Stimulated activated CD8-positive, alpha-beta memory T cell treated with anti-CD3 and anti-CD28 coated beads, Interleukin-4, amount 100 ng/mL, for 1 hour (primary cell): ENCODE measurements at places on chromosomes 4 and X.

- no peak for DNase-seq
These were observed 15.7 kb upstream of the BANK1 start for GRCh38 chr4:101774807-101775206.

- no peak for DNase-seq
These were observed 92.8 kb upstream of the TMEM47 start for GRCh38 chrX:34749896-34750295.

- no peak for DNase-seq
These were observed 118.8 kb downstream of the UCHL1 start for GRCh38 chr4:41375561-41375960.

GRCh38 chr4:141630854-141631253 lies 5.5 kb upstream of the IL15 start:
- no peak for DNase-seq

GRCh38 chr4:145545031-145545430 lies 63.4 kb downstream of the SMAD1 start:
- no peak for DNase-seq

GRCh38 chr4:89303814-89304388 lies 3.7 kb downstream of the GPRIN3 start:
- no peak for DNase-seq

GRCh38 chrX:17361620-17362019 lies 13.4 kb upstream of the NHS start:
- DNase-seq = no peak

DNA sequence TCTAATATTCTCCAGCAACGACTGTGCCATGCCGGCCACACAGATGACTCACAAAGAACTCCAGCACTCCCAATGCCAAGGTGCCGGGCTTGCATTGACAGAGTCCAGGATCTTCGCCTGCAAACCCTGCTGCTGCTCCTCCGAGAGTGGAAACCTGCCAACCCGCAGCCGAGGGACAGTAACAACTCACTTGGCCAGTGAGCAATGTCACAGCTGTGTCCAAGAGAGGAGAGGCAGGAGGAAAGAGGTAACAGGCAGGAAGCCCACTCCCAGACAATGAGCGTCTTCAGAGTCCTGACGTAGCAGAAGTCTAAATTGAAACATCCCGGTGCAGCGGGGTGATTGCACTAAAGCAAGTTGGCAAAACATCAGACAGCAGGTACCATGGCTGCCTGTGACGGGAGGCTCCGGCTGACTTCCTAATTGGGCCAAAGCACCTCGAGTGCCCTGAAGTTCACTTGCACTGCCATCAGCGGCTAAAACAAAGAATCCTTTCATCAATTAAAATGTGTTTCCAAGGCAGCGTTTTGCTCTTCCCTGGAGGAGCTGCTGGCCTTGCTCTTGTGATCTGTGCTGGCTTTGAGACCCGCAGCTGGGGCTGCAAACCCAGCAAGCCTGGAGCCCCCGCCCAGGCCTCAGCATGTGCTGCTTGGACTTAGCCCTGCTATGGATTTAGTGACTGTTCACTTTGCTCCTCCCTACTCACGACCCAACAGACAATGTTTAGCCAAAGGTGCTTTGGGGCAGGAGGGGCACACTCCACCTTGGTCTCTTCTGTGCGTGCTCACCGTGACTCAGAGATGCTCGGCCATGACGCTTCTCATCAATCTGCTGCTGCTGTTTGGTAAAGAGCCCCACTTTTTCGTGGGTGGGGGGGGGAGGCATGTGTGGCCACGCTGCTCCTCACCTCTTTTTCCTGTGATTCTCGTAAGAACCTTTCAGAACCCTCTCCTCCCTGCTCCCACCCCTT lies 36.5 kb downstream of the DCTD start:
- DNase-seq = no peak

DNA sequence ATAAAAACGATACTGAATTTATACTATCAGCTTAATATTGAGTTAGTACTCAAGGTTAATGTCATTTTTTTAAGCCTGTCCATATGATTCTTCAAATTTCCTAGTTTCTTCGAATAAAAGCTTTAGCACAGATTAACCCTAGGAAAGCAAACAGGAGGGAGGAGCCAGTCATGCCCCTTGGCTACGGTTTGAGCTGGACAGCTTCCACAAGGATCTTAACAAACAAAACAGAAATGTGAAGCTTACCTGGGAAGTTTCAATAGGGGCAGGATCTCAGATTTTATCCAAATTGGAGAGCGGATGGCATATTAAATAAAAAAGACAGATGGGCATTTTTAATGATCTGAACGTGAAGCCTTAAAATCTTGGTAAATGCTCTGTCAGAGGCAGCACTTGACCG lies 2.3 kb downstream of the NWD2 start:
- no peak for DNase-seq

DNA sequence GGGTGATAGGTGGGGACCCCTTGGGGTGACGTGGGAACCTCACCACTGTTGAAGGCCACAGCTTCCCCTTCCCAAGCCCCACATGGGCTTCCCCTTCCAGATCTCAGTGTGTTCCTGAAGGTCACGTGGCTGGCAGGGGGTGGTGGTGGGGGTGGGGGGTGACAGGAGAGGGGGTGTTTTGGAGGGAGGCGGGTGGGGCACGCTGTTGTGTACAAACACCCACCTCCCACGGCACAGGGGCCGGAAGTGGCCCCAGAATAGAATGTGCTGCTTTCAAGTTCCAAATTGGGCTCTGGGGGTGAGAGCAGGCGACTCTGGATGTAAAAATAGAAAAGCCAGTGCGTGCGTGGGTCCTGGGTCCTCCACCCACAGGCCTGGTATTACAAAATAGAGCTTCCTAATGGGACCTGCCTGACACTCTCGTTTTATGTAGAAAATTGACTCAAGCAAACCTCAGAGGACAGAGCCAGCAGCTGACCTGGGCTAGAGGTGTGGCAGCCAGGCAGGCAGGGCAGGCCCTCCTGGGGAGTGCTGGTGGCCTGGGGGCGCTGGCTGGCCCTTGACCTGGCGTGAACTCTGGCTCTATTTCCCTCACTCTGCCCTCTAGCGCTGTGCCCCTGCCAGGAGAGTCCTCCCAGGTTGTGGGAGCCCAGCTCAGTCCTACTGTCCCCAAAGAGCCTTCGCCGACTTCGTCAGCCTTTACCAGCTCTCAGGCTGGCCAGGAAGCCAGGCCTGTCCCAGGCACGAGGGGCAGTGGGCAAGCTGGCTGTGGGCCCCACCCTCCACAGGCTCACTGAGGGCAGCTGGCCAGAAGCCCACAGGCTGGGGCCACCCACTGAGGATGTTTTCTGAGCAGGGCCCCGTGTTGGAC lies 5.4 kb upstream of the SH3BP2 start:
- DNase-seq = no peak

DNA sequence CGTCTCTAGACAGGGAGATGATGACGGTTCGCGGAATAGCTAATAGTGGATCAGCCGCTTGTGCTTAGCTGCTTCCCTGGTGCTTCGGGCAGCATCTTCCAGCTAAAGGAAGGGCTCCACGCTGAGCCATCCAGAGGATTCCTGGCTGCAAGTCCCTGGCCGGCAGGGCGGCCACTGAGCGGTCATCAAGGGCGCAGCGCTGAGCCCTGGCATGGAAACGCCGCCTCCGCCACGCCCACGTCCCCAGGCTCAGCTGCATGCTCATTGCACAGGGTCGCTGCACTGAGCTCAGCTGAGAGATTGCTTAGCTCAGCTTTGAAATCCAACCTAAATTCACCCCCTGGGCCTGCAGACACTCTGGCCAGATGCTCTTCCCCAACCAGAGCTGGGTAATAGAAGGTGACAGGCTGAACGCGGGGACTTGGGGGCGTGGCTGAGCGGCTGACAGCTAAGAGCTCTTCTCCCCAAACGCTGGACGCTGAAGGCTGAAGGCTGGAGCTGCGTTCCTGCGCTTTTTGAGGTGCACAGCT lies 118.2 kb upstream of the KIT start:
- DNase-seq = no peak

DNA sequence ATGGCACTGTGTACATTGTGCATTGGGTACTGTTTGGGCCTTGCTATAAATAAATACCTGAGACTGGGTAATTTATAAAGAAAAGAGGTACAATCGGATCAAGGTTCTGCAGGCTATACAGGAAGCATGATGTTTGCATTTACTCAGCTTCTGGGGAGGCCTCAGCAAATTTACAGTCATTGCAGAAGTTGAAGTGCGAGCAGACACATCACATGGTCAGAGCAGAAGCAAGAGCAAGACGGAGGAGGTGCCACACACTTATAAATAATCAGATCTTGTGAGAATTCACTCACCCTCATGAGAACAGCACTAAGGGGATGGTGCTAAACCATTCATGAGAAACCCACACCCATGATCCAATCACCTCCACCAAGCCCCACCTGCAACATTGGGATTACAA lies 505.0 kb downstream of the ARAP2 start:
- no peak for DNase-seq

- DNase-seq = no peak
These were observed 18.7 kb upstream of the ANTXR2 start for GRCh38 chr4:80091688-80092087.

GRCh38 chr4:13521047-13521446 lies 23.3 kb downstream of the NKX3-2 start:
- no peak for DNase-seq

DNA sequence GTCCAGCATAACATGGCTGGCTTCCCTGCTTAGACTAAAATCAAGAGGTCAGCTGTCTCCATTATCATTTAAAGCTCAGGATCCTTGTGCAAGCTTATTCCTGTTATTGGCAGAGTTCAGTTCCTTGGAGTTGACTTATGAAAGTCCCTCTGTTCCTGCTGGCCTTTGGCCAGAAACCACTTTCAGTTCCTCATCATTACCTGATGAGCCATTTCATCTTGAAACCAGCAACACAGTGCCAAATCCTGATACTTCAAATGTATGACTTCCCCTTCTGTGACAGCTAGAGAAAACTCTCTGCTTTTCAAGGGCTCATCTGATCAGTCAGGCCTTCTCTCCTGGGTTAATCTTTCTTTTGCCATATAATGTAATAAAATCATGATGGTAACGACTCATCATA lies 110.6 kb upstream of the FSTL5 start:
- DNase-seq = no peak

DNA sequence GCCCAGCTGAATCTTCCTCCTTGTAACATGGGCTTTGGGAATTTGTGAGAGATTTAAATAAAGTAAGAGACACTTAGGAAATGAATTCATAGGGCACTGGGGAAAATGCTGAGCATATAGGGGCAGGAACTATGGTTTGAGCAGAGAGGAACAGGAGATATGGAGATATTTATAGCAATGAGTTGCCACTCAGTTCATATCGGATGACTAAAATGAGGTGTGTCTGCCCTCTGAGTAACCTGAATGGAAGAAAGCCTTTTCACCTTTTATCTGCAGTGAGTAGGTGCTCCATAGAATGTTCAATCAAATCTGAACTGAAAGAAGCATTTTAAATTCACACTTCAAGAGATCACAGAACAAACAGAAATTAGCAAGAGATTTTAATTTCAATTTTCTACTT lies 105.7 kb downstream of the CEP44 start:
- DNase-seq = no peak

- no peak for DNase-seq
These were observed 1.2 kb upstream of the ZNF827 start for GRCh38 chr4:145939856-145940255.

DNA sequence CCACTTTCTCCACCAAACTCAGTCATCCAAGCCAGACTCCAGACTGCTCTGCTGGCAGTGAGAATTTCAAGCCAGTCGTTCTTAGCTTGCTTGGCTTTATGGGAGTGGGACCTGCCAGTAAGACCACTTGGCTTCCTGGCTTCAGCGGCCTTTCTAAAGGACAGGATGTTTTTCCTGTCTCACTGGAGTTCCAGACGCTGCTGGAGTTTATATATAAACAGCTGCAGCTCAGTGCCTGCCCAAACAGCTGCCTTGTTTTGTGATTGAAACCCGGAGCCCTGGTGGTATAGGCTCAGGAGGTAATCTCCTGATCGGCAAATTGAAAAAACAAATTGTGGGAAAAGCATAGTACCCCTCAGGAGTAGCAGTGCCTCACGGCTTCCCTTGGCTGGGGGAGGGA lies 1165.8 kb upstream of the ADGRL3 start:
- no peak for DNase-seq

- no peak for DNase-seq
These were observed 85.2 kb downstream of the PRRG1 start for GRCh38 chrX:37434362-37434761.
